Hippocampal formation (tissue), 2 donors: ENCODE measurements at places on chromosomes 4 and X.

GRCh38 chr4:118356731-118357130 lies 3.9 kb upstream of the PRSS12 start:
- DNase-seq, result no peak

DNA sequence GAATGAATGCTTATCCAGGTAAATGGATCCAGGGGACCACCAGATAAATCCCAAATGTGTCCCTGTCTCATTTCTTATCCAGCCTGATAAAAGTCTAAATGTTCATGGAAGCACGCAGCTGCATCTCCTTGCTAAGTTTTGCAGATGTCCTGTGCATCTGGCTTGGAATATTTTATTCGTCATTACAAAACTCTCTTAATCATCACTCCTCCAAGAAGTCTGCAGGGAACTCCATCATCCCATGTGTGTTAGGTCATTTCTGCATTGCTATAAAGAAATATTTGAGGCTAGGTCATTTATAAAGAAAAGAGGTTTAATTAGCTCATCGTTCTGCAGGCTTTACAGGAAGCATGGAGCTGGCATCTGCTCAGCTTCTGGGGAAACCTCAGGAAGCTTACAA lies 297.2 kb downstream of the HS3ST1 start:
- DNase-seq, result no peak

- no peak for DNase-seq
Measured at GRCh38 chr4:39330353-39330752, 35.8 kb downstream of the RFC1 start.

GRCh38 chrX:37302569-37302968 lies 46.6 kb upstream of the PRRG1 start:
- DNase-seq, result no peak

DNA sequence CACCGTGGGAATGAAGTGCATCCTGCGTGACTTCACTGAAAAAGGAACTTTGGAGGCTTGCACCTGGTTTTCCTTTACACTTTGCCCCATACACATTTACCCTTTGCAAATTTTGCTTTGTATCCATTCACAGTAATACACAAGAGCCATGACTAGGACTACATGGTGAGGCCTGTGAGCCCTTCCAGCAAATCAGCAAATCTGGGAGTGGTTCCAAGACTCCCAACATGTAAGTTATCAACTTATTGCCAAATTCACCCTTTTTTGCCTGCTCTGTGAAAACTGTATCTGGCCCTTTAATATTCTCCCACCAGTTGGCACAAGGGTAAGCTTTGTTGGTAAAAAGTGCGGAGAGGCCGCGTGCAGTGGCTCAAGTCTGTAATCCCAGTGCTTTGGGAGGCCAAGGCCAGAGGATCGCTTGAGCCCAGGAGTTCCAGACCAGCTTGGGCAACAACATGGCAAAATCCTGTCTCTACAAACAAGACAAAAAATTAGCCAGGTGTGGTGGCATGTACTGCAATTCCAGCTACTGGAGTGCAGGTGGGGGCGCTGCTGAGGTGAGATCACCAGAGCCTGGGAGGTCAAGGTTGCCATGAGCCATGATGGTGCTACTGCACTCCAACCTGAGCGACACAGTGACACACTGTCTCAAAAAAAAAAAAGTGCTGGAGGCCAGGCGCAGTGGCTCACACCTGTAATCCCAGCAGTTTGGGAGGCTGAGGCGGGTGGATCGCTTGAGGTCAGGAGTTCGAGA lies 5.0 kb downstream of the PRMT9 start:
- DNase-seq, result no peak

- DNase-seq, result no peak
Measured at GRCh38 chr4:23224684-23225420, 532.1 kb downstream of the GBA3 start.

- no peak for DNase-seq
Measured at GRCh38 chr4:77911091-77911490, 48.5 kb downstream of the MRPL1 start.

DNA sequence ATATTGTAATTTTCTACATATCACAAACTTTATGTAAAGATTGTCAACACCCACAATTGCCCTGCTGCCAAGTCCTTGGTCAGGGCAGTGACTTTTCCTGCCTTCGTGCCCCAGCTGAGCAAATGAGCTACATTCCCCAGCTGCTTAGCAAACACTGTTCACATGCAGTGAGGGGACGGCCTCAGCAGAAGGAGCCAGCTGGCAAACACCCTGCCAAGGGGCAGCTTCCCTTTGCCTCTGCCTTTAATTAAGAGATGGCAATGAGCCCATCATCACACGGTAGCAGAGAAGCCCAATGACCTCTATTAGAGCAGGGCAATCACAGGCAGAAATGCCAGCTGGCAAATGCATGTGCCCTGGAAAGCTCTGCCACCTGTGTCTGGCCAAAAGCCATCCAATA lies 253.4 kb downstream of the EPHA5 start:
- DNase-seq, result no peak
